ENCODE measurements at places on chromosomes 1 and 21.

- DNase-seq = no peak
Measured at GRCh38 chr21:20720623-20721022, 277.6 kb upstream of the NCAM2 start.

DNA sequence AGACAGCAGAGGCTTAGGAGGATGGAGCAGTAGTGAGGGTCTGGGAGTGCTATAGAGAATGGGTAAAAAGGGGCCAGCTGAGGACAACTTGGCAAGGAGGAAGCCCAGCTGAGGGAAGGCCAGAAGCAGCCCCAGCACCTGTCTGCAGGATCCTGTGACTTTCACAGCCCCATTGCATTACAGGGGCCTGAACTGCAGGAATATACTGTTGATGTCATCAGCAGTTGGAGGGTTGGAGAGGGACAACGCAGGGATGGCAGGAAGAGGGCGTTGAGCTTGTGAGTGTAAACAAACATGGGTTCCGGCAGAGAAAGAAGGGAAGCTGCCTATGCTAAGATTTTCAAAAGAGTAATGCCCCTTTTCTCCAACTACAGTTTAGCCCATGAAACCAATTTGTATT is 628.5 kb downstream of the SMYD3 start:
- DNase-seq = no peak

DNA sequence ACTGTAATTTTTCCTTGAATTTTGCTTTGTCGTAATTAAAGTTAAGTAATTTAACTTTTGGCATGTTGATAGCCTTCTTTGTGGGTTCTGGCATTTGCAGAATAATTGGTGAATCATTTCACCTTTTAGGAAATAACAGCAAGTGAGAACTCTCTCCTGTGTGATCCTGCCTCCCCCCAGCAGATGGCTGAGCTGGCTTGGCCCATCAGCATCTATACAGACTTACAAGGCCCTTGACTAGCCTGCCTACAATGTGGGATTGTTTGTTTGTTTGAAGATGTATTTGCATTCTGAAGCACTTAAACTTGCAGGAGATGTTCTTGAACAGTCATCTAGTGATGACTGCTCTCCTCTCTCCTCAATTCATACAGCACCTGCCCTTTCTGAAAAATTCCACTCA is 55.9 kb downstream of the MACO1 start:
- DNase-seq = no peak

DNA sequence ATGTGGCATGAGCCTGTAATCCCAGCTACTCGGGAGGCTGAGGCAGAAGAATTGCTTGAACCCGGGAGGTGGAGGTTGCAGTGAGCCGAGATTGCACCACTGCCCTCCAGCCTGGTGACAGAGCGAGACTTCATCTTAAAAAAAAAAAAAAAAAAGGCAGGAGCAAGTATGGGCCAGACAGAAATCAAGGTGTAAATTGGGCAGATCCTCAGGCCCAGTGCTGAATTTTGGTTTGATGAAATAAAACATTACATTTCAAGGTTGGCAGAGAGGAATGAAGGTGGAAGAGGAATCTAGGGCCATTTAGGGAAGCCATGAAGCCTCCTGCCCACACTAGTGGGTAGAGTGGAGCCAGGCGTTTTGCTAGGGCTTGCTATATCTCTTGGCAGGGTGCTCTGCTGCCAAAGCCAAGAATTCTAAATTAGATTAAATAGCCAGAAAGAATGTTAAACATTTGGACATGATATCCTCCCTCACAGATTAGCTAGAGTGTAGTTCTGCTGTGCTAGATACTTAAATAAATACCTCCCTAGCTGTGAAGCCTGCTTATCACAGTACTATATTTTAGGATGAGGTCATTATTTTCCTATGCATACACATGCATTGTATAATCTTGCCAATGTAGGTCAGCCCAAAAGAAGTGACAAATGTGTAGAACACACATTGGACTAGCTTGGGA is 16.6 kb upstream of the LGALS8 start:
- no peak for DNase-seq

GRCh38 chr1:164524810-164525209 is 34.2 kb upstream of the PBX1 start:
- no peak for DNase-seq

DNA sequence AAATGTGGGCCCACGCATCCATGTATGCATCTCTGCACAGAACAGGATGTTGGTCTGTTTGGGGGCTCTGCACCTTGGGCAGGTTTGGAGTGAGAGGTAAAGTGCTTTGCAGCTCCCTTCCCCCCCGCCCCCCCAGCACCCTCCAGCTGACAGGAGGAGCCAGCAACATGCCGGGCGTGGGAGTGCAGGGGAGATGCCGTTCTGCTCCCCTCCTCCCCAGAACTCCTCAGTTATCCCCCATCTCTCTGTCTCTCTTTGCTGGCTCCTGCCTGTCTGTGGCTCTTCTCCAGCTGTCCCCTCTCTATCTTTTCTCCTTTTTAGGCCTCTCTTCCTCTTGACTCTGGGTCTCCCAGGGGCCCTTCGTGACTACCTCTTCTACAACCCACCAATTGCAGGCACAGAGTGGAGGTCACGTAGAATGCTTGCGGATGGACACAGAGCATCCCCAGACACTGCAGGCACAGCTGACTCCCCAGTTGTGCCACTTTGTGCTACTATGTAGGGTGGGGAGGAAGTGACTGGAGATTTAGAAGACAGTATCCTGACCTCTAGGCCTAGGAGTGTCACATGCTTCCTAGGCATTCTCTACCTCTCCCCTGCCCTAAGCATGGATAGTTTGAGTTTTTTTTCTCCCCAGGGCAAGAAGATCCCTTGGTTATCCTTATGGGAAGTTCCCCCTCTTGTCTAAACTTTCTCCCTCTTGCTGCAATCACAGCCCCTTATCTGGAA is 1.7 kb upstream of the RORC start:
- DNase-seq = no peak

DNA sequence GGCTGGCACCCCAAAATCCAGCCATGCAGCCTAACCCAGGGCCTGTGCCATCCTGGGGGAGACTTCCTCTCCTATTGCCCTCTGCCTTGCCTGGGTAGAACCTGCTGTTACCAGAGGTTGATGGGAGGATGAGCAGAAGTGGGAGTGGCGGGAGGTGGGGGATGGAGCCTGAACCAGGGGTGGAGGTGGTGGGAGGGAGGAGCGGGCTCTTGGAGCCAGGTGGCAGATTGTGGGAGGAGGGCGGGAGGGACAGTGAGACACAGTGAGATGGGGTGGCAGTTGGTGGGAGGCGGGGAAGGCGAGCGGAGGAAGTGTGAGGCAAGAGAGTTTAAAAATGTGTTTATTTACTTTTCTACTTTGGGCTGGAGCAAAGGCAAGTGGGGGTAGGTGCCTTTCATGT is 87.3 kb downstream of the KCNJ6 start:
- no peak for DNase-seq

DNA sequence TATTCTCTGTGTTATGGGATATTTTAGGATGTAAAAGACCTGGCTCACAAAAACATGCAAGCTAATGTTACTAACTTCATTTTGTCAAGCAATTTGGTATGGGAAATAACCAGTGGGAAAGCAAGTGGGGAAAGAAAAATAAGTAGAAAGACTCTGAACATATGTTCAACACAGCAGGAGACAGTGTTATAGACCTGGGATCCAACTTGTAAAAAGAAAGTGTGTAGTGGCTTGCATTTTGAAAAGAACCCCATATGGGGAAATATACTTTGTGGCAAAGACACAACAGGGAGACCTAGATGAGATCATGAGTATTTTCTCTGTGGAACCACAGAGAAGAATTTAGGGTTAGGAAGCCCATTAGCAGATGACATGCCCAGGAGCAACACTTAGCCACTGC is 212.7 kb upstream of the NRIP1 start:
- no peak for DNase-seq

- DNase-seq = no peak
Measured at GRCh38 chr1:244659694-244660093, 6.8 kb downstream of the DESI2 start.

GRCh38 chr1:96473791-96474434 is 247.7 kb upstream of the PTBP2 start:
- no peak for DNase-seq

DNA sequence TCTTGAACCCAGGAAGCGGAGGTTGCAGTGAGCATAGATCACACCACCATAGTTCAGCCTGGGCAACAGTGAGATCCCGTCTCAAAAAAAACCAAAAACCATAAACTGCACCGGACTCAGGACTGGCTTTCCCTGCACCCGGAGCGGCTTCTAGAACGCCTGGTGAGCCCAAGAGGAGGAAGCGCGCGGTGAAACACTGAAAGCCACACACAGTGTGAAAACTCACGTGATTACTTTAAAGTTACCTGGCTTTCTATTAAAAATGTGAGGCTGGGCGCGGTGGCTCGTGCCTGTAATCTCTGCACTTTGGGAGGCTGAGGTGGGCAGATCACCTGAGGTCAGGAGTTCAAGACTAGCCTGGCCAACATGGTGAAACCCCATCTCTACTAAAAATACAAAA is 7.0 kb upstream of the TRAPPC10 start:
- DNase-seq = no peak

GRCh38 chr1:8197493-8198282 is 120.2 kb upstream of the SLC45A1 start:
- no peak for DNase-seq

GRCh38 chr1:203250911-203251310 is 21.4 kb upstream of the CHIT1 start:
- no peak for DNase-seq

DNA sequence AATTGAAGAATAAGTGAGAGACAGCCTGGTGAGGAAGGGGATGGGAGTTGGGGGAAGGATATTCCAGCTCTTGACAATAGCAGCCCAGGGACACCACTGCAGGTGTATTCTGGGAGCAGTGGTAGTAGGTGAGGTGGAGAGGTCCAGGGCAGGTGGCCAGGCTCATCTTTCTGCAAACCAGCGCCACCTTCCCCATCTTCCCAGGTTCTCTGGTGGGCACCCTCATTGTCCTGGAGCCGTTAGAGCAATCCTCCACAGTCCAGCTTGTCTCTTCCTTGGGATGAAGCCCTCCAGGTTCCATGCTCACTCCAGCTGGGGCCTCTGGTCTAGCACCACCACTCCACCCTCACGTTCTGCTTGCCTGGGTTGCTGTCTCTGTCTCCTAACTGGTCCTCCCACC is 97.0 kb downstream of the IER5 start:
- DNase-seq = no peak

DNA sequence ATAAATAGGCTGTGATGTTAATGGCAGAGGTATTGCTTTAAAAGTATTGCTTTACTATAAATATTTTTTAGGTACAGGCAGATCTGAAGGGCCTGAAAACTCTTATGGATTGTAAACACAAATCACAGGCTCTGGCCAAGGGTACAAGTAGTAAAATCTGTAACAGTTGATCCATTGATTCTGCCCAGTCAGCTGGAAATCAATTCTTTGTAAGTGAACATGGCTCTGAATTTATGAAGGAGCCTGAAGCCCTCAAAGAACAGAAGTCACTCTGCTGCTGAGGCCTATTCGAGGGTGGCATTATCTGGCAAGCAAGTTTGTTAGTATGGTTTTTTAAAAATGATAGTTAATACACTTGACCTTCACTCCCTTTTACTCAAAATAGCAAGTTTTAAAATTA is 834.0 kb upstream of the TMPRSS15 start:
- no peak for DNase-seq

- no peak for DNase-seq
Measured at GRCh38 chr1:67590329-67590728, 94.7 kb upstream of the GADD45A start.

DNA sequence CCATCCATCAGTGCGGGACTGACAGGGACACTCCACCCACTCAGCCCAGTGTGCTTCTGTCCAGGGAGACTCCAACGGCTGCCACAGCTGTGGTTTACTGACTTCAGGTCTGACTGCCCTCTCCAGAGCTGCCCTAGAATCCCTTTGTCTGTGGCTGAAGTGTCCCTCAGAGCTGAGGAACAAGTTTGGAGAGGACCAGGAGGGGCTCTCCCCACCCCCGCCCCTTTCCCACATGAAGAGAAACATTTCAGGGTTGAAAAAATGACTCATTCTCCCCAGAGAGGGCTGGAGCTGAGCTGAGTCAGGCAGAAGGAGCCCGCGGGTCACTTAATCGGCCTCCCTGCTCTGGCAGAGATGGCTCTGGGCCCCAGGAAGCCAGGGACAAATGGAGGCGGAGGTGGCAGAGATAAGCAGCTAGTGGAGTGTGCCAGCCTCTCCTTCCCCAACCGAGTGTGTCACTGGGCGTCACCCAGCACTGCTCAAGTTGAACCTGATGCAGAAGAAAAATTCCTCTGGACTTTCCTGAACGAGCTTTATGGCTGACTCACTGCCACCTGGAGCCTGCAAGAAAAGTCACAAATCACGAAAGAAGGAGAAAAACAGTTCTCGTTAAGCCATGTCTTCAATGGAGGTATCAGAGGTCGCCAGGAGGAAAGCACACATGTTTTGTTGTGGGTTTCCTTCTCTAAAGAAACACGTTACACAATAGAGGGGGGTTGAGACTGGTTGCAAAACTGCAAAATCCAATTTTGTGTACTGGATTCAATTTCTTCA is 34.3 kb upstream of the ECE1 start:
- peak; percentile 24 for DNase-seq

GRCh38 chr1:246576709-246577032 is 10.4 kb downstream of the CNST start:
- DNase-seq = no peak

DNA sequence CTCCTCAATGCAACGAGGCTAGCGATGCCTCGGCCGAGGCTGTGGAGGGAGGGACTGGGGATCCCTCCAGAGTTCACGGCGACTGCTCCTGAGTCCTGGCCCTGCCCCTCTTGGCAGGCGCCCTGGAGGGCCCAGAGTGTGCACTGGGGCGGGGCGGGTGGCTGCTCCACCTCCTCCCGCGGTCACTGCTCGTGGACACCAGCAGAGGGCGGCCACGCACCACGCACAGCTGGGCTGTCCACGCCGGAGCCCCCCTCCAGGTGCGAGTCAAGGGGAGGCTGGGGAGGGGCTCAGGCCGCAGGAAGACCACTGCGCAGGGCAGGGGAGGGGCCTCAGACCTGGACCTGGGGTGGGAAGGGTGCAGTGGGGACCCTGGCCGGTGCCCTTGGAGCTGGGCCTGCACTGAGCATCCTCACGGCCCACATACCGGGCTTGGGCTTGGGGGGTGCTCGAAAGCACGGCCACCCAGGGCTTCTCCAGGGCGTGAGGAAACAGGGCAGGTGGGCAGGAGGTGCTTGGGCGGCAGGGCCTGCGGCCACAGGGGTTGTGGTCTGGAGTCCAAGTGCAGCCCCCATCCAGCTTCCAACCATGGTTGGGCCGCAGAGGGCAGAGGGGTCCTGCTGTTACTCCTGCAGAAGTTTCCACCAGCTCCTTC is 20.6 kb upstream of the TTC34 start:
- DNase-seq = peak; percentile 38

DNA sequence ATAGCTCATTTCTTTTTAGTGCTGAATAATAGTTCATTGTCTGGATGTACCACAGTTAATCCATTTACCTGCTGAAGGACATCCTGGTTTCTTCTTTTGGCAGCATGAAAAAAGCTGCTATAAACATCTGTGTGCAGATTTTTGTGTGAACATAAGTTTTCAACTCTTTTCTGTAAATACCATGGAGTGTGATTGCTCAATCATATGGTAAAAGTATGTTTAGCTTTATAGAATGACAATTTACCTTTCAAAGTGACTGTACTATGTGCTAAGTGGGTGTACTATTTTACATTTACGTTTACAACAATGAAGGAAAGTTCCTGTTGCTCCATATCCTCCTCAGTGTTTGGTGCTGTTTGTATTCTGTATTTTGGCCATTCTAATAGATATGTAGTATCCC is 49.0 kb downstream of the RUNX3 start:
- no peak for DNase-seq

- no peak for DNase-seq
Measured at GRCh38 chr1:183987593-183988318, 49.8 kb downstream of the COLGALT2 start.

GRCh38 chr1:182764029-182764727 is 25.4 kb upstream of the NPL start:
- DNase-seq = no peak

GRCh38 chr1:116624040-116624439 is 43.5 kb downstream of the IGSF3 start:
- DNase-seq = no peak
